ENCODE measurements at places on chromosomes 7 and 10.

DNA sequence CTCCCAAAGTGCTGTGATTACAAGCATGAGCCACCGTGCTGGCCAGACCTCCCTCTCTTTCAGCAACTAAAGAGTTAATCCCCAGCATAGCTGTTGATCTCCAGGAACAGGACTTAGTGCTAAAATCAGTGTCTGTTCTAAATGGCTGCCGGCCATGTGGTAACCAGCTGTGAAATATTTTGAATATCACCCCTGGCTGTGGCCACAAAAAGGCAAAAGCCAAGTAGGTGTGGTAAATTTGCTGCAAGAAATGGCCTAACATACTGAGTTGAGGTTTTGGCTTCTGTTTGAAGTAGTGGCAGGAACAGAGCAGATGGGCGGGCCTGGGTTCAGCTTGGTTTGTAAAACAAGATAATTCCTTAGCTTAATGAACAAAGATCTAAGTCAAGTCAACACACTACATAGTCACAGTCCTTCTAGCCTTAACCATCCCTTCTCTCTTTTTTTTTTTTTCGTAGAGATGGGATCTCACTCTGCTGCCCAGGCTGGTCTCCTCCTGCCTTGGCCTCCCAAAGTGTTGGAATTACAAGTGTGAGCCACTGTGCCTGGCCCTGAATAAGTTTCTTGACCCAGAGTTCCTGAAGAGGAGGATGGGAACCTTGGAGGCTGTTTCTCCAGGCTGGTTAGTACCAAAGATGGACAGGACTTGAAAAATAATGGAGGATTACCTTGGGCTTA lies 22.7 kb upstream of the AGFG2 start:
- peak; percentile 74 for DNase-seq

DNA sequence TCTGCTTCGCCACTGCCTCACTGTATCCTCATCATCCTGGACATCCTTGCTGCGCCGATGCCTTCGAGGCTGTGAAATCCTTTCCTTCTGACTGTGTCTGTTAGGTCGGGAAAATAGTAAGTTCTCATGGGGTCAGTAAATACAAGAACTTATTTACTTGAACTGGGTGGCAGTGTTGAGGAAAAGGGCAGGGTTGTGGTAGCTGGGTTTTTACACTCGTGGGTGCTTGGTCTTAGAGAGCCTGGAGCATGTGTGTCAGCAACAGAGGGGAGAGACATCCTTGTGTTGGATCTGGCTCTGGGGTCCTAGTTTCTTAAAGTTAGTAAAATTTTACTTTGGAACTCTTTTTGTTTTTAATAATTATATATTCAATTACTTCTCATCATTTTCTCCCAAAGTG lies 112.9 kb upstream of the GATA3 start:
- DNase-seq, result no peak

GRCh38 chr7:157299613-157300368 lies 37.0 kb upstream of the DNAJB6 start:
- DNase-seq, result peak; percentile 25

DNA sequence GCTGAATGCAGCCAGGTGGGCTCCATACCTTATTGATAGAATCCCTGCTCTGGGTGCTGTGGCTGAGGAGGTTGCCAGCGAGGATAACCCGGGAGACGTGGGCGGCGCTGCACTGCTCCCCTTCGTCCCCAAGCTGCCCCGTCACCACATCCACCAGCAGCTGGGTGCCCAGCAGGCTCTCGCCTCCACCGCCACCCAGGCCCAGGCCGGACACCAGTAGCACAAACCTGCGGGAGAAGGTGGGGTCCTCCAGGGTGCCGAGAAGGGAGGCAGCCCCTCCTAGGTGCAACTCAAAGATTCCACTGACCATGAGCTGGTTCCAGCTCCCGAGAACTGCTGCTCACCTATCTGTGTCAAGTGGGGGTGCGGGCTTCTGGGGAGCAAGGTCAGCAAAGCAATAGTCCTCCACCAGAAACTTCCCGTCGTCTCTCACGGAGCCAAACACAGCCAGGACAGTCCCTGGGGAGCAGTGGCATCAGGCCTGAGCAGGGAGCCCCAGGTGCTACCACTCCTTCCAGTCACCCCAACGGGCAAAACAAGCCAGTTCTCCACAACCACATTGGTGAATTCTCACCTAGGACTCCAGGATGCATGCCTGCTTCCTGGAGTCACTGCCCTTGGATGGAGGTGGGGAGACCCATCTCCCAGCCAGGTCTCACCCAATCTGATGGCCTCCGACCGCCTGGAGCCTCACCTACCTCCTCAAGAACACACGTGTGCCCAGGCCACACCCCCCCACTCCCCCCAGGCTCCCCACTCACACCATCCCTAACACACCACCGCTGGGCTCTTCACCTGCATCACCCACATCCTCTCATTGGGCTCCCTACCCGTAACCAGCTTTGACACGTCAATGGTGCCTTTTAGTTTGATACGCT lies 6.3 kb downstream of the POLD2 start:
- DNase-seq, result no peak

- DNase-seq, result no peak
Measured at GRCh38 chr7:143376396-143376795, 4.7 kb upstream of the ZYX start.

DNA sequence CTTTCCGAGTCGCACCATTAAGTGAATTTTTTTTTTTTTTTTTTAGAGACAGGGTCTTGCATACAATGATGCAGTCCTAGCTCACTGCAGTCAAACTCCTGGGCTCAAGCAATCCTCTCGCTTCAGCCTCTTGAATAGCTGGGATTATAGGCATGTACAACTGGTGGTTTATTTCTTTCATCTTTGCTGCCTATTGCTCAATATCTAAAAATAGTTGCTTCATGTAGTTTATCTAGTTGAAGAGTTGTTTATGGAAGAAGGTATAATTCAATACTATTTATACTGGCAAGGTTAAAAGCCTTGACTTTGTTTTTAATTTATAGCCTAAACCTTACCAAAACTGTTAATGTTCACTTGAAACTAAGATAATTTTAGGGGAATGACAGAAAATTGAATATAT lies 66.9 kb downstream of the SEMA3D start:
- DNase-seq, result no peak

GRCh38 chr10:22839639-22840038 lies 88.2 kb upstream of the ARMC3 start:
- DNase-seq, result no peak

- no peak for DNase-seq
Measured at GRCh38 chr7:139563856-139564255, 40.4 kb downstream of the CLEC2L start.

- DNase-seq, result no peak
Measured at GRCh38 chr7:18900803-18901202, 216.6 kb downstream of the TWIST1 start.

DNA sequence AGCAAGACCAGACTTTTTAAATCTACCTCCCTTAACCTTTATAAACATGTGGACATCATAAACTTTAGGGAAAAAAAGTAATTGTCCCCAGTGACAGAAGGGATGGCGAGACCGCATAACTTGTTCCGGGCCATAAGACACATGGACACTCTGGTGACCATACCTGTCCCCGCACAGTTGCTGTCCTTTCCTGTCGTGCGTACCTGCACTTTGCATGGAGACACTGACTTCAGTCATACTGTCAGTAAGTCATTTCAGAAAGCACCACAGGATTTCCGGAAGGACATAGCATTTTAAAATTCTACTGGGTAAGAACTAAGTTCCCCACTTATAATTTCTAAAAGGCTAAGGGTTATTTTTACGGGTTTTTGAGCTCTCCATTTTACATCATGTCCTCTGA lies 120.9 kb downstream of the CREB5 start:
- DNase-seq, result no peak

- DNase-seq, result no peak
Measured at GRCh38 chr10:127937915-127938463, 31.1 kb downstream of the PTPRE start.

DNA sequence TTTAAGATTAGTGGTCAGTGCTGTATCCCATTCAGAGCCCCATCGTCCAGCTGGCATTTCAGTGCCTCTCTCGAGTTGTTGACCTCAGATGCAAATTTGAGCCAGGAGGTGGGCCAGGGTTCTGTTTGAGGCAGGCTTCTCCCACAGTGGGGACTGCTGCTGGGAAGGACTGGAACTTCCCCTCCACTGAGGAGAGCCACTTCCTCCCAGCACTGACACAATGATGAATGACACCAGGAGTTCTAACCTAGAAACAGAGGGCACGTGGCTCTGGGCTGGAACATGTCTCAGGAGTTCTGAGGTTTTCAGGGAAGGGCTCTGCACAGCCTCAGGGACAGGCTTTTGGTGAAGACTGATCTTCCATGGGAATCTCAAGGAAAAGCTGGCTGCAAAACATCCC lies 18.3 kb upstream of the BTBD16 start:
- no peak for DNase-seq

DNA sequence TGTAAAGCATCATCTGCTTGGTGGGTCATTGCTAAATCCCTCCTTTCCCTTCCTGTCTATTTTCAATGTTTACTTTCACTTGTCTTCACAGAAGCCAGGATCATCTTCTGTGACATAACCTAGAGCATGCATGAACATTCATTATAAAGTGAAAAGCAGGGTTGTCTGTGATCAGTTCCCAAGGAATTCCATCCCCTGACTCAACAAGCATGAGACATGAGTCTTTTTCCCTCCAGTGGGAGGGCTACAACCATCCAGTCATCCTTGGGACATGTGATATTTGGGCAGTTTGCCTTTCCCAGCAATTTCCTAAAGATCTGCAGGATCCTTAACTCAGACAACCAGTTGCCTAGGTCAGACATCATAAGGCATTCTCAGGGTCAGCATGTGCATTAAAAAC lies 166.3 kb upstream of the TMEM196 start:
- DNase-seq, result no peak

- DNase-seq, result no peak
Measured at GRCh38 chr7:25642849-25643248, 414.6 kb upstream of the NPVF start.

GRCh38 chr7:21346297-21346696 lies 81.6 kb upstream of the SP4 start:
- DNase-seq, result no peak

GRCh38 chr7:115682507-115682906 lies 348.1 kb downstream of the TFEC start:
- no peak for DNase-seq

DNA sequence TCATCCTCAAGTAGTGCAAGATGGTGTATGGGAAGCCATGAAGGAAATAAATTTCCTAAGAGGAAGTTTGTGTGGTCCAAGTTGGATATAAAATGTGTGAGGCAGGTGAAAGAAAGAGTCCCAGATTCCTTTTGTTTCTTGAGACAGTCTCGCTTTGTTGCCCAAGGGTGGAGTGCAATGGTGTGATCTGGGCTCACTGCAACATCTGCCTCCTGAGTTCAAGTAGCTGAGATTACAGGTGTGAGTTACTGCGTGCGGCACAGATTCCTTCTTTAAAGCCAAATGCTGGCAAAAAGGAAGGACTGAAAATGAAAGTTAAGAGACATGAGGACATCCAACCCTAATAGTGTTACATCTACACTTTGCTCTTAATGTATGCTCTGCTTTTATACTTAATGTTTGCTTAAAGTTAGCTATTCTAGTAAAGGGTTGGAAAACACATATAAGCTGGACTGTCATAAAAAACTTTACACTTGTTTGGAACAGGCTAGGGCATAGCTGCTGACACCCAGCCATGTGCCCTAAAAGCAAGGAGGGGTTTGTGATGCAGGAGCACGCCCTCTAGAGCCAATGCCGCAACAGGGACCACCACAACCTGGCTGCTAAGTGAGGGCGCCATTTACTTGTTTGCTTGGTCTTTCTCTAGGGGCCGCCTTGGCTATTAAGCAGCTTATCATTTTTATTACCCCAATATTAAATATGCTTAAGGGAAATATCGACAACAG lies 34.5 kb downstream of the CLEC2L start:
- DNase-seq, result no peak

DNA sequence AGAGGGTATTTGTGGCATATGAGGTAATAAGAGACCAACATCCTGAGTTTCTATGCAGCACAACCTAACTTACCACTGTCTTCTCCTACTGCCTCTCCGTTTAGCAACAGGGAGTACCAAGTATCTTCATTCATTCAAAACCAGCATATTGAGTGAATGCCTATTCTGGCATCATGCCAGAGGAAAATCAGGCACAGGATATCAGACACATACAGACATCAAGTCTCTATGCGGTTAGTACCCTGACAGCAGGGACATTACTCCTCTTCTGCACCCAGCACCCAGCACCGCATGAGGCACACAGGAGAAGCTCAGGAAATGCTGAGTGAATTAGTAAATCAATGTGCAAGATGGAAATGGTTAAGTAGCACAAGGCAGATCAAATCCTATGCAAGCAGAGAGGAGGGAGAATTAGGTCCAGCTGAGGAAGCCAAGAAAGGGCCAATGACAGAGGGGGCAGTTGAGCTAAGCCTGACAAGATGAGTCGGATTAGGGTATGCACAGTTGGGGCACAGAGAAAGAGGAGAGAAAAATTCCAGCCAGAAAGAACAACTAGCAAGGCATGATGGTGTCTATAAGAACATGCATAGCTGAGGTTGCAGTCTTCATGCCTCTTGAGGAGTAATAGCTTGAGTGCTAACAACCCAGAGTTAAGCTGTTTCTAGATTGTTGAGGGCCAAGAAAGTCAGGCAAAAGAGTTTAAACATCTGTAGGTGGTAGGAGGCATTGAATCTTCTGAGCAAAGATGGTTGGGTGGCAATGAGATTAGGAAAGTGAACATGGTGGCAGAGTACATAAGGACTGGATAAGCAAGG lies 146.0 kb downstream of the PLXNA4 start:
- DNase-seq, result no peak

GRCh38 chr10:102773320-102773719 lies 29.6 kb downstream of the WBP1L start:
- no peak for DNase-seq

- no peak for DNase-seq
Measured at GRCh38 chr7:34756025-34756437, 98.0 kb downstream of the NPSR1 start.

- DNase-seq, result no peak
Measured at GRCh38 chr10:13003759-13004158, 2.2 kb upstream of the CCDC3 start.

DNA sequence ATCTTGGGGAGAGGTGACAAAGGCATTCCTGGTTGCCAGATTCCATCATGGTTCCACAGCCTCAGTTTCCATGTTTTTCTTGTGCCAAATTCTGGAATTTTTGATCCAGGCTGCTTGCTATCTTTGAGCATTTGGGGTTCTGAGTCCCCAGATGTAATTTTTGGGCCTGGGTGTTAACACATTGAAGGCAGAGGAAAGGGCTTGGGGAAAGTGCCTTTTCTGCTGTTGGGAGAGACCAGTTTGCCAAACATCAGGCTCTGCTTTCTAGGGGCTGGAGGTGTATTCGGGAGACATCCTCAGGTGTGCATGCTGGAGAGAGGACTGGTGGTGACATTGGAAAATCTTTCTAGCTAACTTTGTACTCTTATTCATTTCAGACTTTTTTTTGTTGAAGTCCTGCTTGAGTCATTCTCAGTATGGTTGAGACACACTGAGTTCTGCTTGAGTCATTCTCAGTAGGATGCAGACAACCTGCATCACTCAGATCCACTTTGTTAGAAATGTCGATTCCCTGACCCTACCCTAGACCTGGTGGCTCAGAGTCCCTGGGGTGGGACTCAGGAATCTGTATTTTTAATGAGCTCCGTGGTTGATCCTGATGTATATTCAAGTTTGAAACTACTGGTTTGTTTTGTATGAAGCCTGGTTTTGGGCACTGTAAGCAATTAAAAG lies 101.0 kb downstream of the LRMDA start:
- no peak for DNase-seq
